Left ventricle myocardium superior (tissue), 1 donor: ENCODE measurements at places on chromosomes 2 and 18. TPM values are rescaled to one million over a fixed set of nuclear protein-coding genes. Genes with fewer than 3 reads are reported as not detected.

UGT1A4 gene
- not detected for total RNA-seq

RTP5 gene
- not detected for total RNA-seq

CRYGD gene
- total RNA-seq, result not detected

LONRF2 gene
- 17.5 TPM for total RNA-seq

ABCB11 gene
- total RNA-seq, result 0.25 TPM

NFU1 gene
- total RNA-seq, result 117 TPM

CRYGC gene
- total RNA-seq, result not detected

REG1B gene
- not detected for total RNA-seq

FLACC1 gene
- total RNA-seq, result 5.0 TPM

EXOC6B gene
- total RNA-seq, result 122 TPM

AQP12B gene
- not detected for total RNA-seq
